ENCODE measurements at places on chromosomes 3 and 15.

DNA sequence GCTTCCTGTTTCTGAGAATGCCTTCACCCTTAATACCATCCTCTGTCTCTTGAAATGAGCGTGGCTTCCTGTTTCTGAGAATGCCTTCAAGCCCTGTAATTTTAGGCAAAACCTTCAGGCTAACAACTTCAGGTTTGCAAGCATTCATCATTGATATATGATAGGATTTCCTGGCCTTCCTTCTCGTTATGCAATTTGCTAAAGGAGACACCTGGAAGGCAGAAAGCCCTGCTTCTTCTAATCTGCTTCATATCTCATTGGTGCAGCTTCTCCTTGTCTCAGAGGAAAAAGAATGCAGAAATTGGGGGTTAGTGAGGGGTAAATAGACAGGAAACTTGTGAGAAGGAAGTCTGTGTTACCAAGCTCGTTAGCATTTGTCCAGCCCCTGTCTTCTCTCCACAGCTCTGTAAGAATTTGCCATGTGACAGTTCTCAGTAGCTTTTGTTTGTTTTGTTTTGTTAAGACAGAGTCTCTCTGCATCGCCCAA lies 7.3 kb downstream of the ARL6IP5 start:
- no peak for DNase-seq

GRCh38 chr3:85576697-85577200 lies 618.0 kb downstream of the CADM2 start:
- no peak for DNase-seq

- DNase-seq, result no peak
Observed at GRCh38 chr3:16406579-16406978, 106.9 kb downstream of the RFTN1 start.

- no peak for DNase-seq
Observed at GRCh38 chr3:157238457-157238856, 78.5 kb upstream of the CCNL1 start.

DNA sequence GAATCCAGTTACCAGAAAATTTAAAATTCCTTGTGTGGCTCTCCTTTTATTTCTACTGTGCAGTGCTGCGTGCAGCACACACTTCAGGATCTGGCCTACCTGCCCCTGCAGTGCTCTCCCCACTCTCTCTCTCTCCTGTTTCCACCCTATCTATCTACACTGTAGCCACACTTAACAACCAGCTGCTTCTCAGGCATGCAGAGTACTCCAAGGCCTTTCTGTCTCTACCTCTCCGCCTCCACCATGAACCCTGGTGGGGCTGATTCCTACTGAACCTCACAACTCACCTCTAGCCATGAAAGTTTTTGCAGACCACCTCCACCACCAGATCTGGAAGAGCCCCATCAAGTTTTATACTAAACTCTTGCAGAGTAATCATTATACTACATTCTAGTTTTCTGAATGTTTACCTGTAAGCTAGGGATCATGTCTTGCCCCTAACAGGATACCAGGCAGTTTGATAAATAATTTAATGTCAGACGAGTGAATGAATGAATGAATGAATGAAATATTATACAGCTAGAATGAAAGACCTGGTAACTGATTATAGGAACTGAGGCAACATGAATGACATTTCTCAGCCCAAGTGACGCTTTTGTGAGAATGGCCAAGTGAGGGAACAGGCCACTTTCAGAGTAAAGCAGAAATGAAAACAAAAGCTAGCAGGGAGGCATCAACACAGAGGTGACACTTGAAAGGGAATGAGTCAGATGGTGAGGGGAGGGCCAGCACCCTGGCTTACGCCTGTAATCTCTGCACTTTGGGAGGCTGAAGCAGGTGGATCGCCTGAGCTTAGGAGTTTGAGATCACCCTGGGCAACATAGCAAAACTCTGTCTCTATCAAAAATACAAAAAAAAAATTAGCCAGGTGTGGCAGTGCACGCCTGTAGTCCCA lies 363.5 kb downstream of the FOXP1 start:
- DNase-seq, result no peak

- DNase-seq, result no peak
Observed at GRCh38 chr3:157574531-157574930, 71.3 kb upstream of the VEPH1 start.

DNA sequence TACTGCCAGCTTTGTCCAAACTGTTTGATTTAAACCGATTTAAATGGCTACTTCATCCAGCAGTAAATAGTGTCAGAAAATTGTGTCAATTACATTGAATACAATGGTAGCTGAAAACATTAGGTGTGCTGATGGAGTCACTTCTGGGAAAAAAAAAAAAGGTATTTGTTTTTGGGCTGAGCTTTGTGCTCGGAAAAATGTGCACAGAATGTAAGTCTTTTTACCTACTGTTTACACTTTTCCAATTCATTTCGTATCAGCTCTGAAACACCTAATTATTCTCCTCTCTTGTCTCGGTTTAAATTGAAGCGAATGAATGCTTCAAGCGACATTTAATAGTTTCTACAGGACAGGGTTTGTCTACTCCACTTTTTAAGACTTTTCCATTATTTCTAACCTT lies 1078.4 kb downstream of the ROBO1 start:
- no peak for DNase-seq

DNA sequence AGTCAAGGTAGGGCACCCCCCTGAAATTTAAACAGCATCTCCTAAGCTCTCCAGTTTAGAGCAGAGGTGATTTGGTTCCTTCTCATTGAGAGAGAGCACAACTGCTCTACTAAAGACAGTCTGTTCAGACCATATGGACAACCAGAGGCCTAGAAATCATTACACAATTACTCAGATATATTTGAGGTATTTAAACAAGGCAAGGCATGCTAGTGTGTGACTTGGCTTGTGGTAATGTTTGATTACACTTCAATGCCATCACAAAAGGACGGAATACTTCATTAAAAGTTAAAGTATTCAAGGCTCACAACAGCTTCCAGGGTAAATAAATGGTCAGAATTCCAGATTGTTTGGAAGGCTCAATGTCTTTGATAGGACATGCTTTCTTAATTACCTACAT lies 110.2 kb downstream of the LRTM1 start:
- DNase-seq, result no peak

- no peak for DNase-seq
Observed at GRCh38 chr3:52555056-52555455, 18.7 kb downstream of the UQCC5 start.

DNA sequence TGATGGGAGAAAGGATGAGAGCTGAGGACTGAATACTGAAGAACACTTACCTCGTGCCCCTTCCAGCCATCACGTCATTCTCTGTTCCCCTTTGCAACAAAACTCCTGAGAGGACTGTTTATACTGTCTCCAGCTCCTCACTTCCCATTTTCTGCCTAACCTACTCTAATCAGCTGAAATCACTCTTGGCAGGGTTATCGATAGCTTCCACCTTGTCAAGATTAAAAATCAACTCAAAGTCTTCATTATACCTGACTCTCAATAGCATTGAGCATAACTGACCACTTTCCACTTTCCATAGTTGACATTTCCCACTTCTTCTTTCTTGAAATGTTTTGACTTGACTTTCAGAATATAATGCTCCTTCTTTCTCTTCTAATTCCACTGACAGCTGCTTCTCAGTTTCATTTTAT lies 4.3 kb downstream of the BTBD1 start:
- DNase-seq, result no peak

- DNase-seq, result no peak
Observed at GRCh38 chr3:40045051-40045450, 235.6 kb downstream of the MYRIP start.

DNA sequence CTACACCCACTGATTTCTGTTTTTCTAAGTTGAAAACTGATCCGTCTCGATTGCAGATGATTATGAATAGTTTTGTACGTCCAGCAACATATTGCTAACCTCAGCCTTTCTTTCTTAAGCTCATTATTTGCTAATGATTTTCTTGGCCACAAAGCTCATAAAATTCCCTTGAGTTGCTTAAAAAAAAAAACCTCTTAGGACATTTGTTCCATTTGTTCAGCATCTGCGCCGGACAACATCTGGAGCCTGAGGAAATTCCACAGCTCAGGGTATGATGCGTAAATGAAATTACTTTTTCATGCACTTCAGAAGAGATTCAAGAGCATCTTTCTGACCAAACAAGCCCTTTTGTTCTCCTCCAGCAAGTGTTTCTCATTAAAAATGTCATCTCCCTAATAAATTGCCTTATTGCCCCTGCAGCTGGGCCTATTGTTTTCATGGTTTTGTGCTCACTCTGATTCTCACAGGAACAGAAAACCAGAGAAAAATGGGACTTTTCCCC lies 249.1 kb upstream of the MCTP2 start:
- no peak for DNase-seq

GRCh38 chr3:50608278-50608677 lies 3.3 kb downstream of the CISH start:
- no peak for DNase-seq

DNA sequence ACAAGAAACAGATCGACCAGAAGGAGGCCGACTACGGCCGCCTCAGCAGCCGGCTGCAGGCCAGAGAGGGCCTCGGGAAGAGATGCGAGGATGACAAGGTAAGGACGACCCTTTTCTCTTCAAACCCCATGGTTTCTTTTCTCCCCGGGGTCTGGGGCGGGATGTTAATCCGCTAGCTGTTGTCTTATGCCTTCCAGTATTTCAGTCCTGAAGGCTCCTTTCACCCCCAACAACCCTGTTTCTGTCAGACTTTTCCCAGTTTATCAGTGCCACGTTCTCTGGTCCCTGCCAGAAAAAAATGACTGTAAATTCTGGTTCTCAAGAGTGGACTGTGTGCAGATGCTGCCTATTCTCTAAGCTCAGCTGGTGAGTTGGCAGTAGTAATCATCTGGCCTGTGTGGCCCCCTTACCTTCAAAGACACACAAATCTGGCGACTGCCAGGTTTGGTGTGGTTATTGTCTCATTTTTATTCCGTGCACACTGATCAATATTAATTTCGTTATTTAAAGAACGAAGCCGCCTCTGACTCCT lies 806 bp downstream of the GOLM2 start:
- DNase-seq, result peak; percentile 13

All from hematopoietic multipotent progenitor cell treated with erythropoietin and hydrocortisone succinate and interleukin-3 and kit ligand, for 17 days (in vitro differentiated cells).